AG10803 (cell line): ENCODE measurements at places on chromosomes 3 and 15.

- DNase-seq = peak; percentile 66
Observed at GRCh38 chr15:92082006-92082843, 228.7 kb downstream of the SLCO3A1 start.

- no peak for DNase-seq
Observed at GRCh38 chr3:191502583-191502982, 41.6 kb downstream of the PYDC2 start.

DNA sequence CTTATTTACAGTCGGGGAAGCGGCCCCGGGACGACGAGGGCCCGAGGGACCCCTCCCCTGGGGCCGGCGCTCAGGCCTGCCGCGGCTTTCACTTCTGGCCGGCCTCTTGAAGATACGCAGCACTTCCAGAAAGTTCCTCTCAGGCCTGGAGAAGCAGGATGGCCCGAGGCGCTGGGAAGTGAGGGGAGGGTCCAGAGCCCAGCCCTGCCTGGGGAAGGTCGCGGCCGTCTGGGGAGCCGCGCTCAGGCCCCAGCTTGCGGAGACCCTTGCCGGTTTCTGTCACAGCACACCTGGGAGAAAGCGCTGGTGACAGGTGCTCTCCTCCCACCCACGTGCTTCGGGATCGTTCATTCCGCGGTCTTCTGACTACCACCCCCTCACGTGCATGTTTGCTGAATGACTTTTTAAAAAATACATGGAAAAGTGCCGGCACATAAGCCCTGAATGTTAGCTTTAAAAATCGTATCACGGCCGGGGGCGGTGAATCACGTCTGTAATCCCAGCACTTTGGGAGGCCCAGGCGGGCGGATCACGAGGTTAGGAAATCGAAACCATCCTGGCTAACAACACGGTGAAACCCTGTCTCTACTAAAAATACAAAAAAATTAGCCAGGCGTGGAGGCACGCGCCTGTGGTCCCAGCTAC, 727 bp upstream of the TM2D3 start:
- DNase-seq = peak; percentile 36

DNA sequence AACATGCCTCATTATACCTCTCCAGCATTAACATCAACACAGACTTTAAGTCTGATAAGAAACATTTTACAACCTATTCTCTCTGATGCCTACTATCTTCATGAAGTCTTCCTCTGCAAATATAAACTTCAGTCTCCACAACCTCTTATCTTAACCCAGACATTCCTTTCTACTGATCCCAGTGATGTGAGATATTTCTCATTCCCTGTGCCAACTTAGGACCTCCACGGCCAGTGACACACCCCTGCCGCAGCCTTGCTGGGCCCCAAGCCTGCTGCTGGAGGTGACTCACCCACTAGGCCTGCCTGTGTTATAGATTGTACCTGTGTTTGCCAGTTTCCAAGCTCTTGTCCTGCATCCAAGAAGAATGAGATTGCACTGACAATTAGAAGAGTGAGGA, 734.5 kb upstream of the CADM2 start:
- DNase-seq = no peak

- no peak for DNase-seq
Observed at GRCh38 chr3:5013021-5013906, 34.0 kb downstream of the BHLHE40 start.

DNA sequence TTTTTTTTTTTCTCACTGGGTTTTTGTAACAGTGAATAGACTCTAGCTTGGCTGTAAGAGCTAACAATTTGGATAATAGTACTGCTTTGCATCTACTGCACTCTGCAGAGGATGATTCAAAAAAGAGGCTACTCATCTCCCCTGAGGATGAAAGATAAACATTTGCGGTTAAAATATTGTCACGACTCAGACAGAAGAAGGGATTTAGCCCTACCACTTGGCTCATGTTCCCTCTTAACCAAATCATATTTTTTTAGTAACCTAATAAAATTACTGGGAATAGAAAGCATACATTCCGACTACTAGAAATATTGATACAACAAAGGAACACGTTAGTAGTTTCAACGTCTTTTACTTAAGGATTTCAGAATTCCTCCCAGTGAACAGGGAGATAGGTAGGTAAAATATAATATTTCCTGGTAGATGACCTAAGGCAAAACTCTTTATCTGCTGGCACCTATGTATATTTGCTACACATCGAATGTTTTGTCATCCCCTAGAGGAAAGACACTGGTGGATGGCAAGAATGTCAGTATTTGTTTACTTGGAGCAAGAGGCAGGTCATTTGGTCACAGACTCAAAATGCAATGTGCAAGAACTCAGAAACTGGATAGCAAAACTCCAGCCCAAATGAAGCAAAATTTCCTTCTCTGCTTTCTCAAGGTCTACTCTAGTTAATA, 110.8 kb downstream of the GREM1 start:
- DNase-seq = peak; percentile 92

- peak; percentile 16 for DNase-seq
Observed at GRCh38 chr3:8972639-8973038, 9.4 kb upstream of the RAD18 start.

- no peak for DNase-seq
Observed at GRCh38 chr3:65659396-65659795, 379.3 kb downstream of the MAGI1 start.

- no peak for DNase-seq
Observed at GRCh38 chr3:125219261-125219701, 6.7 kb upstream of the SLC12A8 start.

- DNase-seq = no peak
Observed at GRCh38 chr3:60055765-60056164, 1005.9 kb upstream of the CFAP20DC start.

GRCh38 chr3:151796105-151796680, 17.7 kb upstream of the AADAC start:
- DNase-seq = no peak
